ENCODE measurements at places on chromosomes 1 and 21. TPM values are rescaled to one million over a fixed set of nuclear protein-coding genes. Genes with fewer than 3 reads are reported as not detected.

DNA sequence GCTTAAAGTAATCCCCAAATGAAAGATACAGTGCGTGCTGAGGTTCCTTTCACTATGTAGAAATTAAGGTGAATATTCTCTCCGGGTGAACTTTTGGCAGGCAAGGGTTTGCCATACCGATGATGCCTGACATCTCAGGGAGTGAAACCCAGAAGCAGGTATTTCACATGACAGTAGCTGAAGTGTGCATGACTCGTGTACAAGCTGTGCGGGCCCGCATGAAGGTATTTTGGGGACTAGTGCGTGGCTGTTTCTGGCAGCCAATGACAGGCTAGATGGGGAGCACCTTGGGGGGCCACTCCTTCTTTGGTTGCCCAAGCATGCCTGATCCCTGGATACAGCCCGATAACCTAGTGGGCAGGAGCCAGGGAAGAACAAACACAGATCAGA lies 569.0 kb downstream of the SMYD3 start:
- no peak overlapping the region for H3K4me3 ChIP-seq
- no peaks in the 10 kb centered on the region for H3K27me3 ChIP-seq
- H3K36me3 ChIP-seq = no peaks in the 10 kb centered on the region
- H3K27ac ChIP-seq = no peak overlapping the region

GRCh38 chr21:32186804-32187203 lies 92.0 kb downstream of the MIS18A start:
- no peak for DNase-seq
- H3K36me3 ChIP-seq = no peaks in the 10 kb centered on the region
- no peak overlapping the region for H3K27ac ChIP-seq
- no peaks in the 10 kb centered on the region for H3K4me1 ChIP-seq

DNA sequence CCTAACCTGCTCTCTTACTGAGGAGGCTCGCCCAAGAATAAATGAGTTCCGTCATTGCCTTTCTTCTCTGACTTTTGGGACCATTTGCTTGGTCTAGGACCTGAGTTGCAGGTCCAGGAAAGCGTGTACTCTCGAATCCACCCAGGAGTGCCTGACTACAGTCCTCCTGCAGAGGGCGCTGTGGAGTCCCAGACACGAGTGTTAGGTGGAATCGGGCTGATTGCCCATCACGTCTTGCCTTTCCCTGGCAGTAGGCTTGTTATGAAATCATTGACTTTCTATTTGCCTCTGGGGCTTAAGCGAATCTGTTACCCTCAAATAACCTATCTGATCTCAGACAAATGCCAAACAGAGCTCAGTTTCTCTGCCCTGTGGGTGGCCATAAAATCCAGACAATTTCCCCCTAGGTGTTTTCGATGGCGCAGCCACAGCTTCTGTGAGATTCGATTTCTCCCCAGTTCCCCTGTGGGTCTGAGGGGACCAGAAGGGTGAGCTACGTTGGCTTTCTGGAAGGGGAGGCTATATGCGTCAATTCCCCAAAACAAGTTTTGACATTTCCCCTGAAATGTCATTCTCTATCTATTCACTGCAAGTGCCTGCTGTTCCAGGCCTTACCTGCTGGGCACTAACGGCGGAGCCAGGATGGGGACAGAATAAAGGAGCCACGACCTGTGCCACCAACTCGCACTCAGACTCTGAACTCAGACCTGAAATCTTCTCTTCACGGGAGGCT lies at the start of gene IL20:
TSS of gene IL20 (plus strand) at position 685 of the 733 bp plus-strand sequence. CDS start 230 bp downstream, outside the sequence.
- H3K27ac ChIP-seq = no peak within 1 kb of the TSS
- H3K4me3 ChIP-seq = no peak within 1 kb of the TSS
- peak; percentile 88 for DNase-seq
- no peaks in the 10 kb centered on the region for H3K4me1 ChIP-seq

DNA sequence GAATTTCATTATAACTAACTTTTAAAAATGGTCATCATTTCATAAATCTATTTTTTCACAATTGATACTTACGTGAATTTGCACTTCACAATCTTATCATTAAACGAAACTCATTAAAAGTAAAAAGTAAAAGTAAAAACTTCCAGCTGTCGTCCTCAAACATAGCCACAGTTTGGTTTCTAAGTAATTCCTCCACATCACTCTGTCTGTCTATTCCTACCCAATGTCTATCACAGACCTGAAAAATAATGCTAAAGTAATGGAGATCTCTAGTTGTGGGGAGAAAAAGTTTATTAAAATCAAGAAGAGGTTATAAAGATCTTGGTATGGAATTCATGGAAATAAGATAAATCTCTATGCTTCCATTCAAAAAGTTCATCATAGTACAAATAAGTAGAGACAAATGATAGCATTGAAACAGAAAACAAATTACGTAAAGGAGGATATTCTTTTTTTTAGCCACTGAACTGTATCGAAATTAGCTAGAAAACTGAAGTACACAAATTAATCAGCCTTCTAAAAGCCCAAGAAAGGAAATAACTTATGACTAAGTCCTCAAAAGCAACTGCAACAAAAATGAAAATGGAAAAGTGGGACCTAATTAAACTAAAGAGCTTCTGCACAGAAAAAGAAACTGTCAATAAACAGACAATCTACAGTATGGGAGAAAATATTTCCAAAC lies 148.6 kb downstream of the TIAM1 start:
- H3K4me3 ChIP-seq = no peak overlapping the region
- no peak for DNase-seq
- no peaks in the 10 kb centered on the region for H3K36me3 ChIP-seq
- H3K27me3 ChIP-seq = no peaks in the 10 kb centered on the region
- H3K4me1 ChIP-seq = no peaks in the 10 kb centered on the region

DNA sequence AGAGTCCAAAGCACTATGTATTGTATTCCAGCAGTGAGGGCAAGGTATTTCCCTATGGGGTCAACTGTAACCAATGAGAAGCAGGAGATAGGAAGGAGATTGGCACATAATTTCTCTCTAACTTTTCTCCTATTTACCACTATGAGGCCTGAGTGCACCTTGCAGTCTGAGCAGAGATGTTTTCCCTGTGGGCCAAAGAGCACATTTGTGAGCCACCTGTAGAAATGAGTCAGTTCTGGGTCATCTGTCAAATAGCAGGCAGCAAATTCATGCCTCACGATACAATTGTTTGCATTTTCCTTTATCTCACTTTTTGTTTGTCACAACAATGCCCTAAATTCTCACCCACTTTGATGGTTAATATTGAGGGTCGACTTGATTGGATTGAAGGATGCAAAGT lies 547.2 kb upstream of the NCAM2 start:
- H3K27me3 ChIP-seq = no peaks in the 10 kb centered on the region
- H3K4me1 ChIP-seq = no peaks in the 10 kb centered on the region
- no peak overlapping the region for H3K4me3 ChIP-seq
- H3K36me3 ChIP-seq = no peaks in the 10 kb centered on the region
- DNase-seq = no peak

Gene FCRL4
- total RNA-seq = not detected

Gene KCNN3
- not detected for total RNA-seq
